ENCODE measurements at places on chromosomes 4 and X.

DNA sequence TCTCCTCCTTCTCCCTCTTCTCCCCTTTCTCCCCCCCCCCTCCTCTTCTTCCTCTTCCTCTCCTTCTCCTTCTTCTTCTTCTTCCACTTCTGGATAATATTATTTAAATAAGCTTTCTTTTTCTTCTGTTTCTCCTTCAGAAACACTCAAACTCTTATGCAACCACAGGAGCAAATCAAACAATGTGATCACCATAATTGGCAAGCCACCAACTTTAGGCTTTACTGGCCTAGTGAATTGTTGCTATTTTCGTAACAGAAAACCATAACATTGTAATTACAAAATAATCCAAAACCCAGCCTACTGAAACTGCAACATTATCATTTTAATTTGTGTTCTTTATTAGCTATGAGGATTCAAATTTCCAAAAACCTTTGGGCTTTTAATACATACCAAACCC lies 14.3 kb downstream of the DCAF8L1 start:
- no peak for DNase-seq

GRCh38 chr4:151744614-151745013 lies 16.2 kb downstream of the GATB start:
- peak; percentile 84 for DNase-seq

DNA sequence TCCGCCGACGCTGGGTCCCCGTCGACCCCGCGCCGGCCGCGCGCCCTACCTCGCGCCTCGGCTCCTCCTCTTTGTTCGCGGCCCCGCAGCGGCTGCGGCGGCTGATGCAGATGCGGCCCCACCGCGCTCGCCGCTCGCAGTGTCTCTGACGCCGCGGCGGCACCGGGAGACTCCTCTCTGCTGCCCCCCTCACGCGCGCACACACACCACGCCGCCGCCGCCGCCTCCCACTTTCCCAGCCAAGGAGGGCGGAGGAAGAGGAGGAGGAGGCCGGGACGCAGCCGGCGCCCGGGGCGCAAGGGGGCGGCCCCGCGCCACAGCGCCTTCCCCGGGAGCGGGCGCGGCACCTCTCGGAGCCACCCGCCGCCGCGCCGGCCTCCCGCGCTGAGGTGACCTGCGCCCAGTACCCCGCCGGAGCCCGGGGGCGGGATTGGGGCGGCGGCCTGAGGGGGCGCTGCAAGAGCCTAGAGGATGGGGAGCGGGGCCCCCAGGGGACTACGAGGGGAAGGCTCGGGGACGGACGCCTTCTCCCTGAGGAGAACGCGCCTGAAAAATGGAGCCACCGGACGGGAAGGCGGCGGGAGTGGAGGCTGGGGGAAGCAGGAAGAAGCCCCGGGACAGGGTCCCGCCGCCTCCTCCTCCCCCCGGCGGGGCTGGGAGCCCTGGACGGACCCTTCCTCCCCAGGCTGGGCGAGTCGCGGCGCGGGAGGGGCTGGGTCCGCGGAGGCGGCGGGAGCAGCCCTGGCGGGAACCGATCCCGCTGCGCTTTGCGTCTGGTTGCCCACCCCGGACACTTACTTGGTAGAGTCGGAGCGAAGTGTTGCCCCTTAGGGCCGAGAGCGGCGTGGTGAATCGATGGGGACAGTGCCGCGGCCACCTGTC lies at the start of gene SH3RF1:
Gene SH3RF1, minus strand, starts transcription at position 147 of the 882 bp plus-strand sequence. CDS start 1,744 bp downstream, outside the sequence.
- DNase-seq = peak; percentile 51

GRCh38 chrX:30971774-30972603 lies 82.9 kb upstream of the TAB3 start:
- peak; percentile 39 for DNase-seq

- peak; percentile 48 for DNase-seq
These were observed at the start of gene EVC2 for GRCh38 chr4:5708449-5709206. Gene EVC2, minus strand, starts transcription at chr4:5708559. Its CDS starts 46 bp downstream, at chr4:5708513.

DNA sequence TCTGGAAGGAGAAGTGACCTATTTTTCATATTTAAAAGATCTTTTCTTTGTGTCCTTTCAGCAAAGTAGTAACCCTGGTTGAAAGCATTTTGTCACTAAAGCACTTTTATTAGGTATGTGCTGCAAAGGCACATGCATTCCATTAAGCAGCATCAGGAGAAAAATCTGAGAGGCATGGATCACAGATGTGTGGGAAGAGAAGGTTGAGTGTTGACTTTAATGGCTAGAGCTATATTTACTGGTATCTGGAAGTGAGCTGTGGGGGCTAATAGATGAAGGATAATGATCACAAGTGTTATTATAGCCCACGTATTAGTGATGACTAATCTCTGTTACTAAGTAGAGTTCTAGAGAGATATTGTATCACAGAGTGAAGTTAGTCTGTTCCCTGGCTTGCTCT lies 1520.7 kb downstream of the ARAP2 start:
- no peak for DNase-seq

DNA sequence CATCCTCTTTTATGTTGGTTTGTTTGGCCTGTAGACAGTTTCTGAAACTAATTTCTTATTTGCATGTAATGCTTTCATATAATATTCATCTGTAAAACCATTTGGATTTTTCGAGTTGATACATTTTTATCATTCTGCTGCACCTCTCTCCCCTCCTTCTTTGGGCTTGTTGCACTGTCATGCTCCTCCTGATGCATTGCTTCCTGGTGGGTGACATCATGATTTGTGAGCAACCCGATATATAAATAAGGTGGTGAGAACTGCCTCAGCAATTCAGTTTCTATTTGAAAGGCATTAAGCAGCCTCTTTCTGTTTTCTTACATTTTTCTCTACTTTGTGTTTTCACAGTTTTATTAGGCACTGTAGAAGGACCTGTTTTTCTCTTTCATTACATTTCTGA lies 515.7 kb downstream of the RPA4 start:
- peak; percentile 4 for DNase-seq

GRCh38 chr4:48635310-48635709 lies 144.8 kb downstream of the FRYL start:
- no peak for DNase-seq

GRCh38 chr4:103786014-103786413 lies 66.2 kb upstream of the TACR3 start:
- peak; percentile 12 for DNase-seq

DNA sequence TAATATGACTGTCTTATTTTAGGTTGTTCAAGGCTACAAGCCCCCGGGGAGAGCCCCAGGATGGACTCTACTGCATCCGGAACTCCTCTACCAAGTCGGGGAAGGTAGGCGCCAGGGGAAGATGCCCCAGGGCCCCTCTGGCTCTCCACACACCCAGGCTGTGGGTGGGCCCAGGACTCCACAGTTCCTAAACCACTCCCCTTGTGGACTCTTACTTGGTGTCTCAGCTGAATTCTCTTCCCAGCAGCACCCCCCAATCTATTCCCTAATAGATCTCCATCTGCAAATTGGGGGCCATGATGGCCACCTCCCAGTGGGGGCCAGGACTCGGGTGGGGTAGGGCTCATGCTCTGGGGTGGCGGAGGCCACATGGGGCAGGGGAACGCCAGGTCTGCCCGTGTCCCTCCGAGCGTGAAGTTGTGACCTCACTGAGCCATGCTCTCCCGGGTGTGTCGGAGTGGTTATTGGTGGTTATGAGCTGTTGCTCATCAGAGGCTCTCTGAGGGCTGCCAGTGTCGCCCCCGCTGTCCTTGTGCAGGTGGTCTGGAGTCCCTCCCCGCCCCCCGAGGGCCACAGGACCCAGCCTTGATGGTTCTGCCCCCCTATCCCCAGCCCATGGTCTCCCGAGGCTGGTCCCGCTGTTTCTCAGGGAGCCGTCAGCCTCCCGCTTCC lies 11.2 kb upstream of the ADD1 start:
- no peak for DNase-seq

DNA sequence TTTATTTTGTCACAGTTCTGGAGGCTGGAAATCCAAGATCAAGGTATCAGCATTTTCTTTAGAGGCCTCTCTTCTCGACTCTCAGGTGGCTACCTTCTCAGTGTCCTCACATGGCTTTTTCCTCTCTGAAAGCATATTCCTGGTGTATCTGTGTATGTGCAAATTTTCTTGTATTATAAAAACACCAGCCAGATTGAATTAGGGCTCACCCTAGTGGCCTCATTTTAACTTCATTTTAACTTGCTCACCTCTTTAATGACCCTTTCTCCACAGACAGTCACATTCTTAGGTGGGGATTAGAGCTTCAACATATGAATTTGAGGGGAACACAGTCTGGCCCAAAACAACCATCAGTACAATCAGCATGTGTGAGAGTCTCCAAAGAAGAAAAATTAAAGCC lies 542.4 kb upstream of the FAM241A start:
- no peak for DNase-seq

GRCh38 chr4:169621731-169622492 lies 1.5 kb downstream of the CLCN3 start:
- peak; percentile 10 for DNase-seq

DNA sequence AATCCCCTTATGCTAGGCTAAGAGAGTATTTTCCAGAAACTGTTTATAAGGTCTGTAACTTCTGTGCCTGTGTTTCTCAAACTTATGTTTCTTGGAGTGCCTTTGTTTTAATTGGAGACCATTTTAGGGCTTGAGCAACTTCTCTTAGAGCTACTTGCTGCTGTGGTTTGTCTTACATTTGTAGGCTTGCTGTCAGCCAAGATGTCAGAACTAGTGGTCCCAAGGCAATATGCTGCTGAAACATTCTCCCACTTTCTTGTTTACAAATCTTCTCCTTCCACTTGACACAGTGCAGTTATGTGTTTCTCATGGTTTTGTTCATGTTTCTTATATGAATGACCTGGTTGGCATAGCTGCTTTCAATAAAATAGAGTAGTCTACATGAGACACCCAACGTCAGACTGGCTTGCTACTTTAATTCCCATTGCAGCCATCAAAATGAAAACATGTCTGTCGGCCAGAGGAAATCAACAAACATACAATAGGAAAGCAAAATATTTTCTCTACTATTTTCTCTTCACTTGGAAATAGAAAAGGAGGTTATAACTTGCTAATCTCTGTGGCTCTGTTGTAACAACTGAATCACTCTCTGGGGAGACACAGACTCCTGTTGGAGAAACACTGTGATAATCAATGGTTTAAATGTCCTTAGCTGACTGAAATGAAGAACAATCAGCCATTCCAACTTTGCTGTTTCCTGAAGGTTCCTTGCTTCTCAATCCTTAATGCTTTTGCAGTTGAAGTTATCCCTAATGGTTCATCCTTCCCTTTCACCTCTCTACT lies 426.4 kb downstream of the PDGFC start:
- no peak for DNase-seq

DNA sequence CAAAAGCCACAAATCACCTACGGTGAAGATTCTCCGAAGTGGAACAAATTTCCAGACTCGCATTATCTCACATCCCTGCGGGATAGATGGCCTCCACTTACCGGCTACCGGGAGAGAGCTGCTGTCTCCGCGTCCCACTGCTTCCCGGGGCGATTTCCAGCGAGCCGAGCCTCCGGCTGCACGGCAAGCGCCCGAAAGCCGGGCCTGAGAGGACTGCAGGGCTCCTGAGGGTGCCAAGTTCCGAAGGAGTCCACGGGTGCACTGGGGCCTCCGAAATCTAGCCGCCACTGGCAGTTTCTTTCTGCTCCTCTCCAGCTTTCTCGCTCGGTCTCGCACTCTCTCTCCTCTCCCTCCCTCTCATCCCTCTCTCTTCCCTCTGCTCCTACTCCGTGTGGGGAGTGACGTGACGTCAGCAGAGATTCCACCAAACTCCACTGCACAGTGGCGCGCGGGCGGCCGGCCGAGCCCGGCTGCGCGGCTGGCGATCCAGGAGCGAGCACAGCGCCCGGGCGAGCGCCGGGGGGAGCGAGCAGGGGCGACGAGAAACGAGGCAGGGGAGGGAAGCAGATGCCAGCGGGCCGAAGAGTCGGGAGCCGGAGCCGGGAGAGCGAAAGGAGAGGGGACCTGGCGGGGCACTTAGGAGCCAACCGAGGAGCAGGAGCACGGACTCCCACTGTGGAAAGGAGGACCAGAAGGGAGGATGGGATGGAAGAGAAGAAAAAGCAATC lies 14.0 kb upstream of the PITX2 start:
- no peak for DNase-seq

GRCh38 chrX:18676050-18676449 lies 4.1 kb upstream of the RS1 start:
- DNase-seq = no peak

- DNase-seq = no peak
These were observed 212.8 kb upstream of the PDE5A start for GRCh38 chr4:119841361-119841760.

DNA sequence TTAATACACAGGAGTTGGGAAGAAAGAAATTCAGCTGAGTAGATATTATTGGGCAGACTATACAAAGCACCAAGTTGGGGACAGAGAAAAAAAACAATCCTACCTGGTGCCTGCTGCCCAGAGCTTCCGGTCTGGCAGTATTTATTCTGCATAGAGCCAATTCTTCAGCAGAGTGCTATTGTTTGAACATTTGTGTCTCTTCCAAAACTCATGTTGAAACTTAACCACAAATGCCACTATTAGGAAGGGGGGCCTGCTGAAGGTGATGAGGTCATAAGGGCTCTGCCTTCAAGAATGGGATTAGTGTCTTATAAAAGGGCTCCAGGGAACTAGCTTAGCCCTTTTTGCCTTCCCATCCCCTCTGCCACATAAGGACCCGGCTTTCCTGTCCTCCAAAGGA lies 136.2 kb downstream of the EVC2 start:
- no peak for DNase-seq

DNA sequence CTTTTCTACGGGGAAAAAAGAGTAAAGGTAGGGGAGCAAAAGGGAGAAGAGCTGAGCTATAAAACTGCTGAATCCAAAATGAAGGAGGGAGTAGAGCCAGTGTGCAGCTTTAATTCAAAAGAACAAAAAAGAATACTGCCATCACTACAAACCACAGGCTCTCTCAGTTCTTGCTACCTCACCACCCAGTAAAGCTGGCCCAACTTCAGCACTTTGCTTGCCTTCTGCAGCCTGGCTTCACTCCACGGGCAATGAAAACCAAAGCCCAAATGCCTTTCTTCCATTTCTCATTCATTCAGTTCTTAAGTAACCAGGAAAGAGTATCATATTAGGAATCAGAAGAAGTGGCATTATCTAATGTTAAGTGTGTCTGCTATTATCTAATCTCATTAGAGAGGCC lies 376.8 kb downstream of the BCOR start:
- DNase-seq = no peak

- DNase-seq = no peak
These were observed 1461.7 kb downstream of the ADGRL3 start for GRCh38 chr4:62661821-62662220.

- DNase-seq = peak; percentile 22
These were observed 20.8 kb upstream of the PRPS2 start for GRCh38 chrX:12770440-12770839.

DNA sequence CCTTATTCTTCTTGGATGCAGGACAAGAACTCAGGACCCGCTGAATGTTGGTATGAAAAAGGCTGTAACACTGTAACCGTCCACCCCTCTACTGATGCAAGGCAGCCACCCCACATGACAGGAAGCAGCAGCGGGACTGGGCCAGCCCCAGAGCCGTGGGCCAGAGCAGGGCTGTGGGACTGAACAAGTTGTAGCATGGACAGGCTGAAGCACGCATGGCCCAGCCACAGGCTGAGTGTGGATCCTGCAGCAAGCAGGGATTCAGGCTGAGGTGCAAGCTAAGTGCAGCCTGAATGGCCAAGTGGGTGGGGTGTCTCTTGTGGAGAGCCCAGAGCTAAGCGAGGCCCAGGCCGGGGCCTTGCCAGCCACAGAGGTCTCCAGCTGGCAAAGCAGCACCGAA lies 632.2 kb downstream of the SPOCK3 start:
- no peak for DNase-seq

- no peak for DNase-seq
These were observed 9.7 kb downstream of the HOPX start for GRCh38 chr4:56671373-56671772.
